Stimulated activated CD8-positive, alpha-beta memory T cell treated with anti-CD3 and anti-CD28 coated beads, Interleukin-7, amount 100 ng/mL, for 24 hours (primary cell): ENCODE measurements at places on chromosomes 11 and 22.

- no peak for DNase-seq
Measured at GRCh38 chr11:79168530-79169110, 272.2 kb downstream of the TENM4 start.

DNA sequence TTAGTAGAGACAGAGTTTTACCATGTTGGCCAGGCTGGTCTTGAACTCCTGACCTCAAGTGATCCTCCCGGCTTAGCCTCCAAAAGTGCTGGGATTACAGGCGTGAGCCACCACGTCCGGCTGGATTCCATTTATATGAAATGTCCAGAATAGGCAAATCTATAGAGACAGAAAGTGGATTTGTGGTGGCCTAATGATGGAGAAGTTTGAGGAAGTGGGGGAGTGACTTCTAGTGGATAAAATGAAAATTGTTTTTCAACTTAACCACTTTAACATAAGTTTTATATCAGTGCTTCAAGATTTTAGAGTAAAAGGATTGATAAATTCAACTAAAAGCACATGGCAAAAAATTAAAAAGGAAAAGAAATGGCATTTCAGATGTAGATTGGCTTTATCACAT lies 66.2 kb downstream of the HIPK3 start:
- DNase-seq = no peak

DNA sequence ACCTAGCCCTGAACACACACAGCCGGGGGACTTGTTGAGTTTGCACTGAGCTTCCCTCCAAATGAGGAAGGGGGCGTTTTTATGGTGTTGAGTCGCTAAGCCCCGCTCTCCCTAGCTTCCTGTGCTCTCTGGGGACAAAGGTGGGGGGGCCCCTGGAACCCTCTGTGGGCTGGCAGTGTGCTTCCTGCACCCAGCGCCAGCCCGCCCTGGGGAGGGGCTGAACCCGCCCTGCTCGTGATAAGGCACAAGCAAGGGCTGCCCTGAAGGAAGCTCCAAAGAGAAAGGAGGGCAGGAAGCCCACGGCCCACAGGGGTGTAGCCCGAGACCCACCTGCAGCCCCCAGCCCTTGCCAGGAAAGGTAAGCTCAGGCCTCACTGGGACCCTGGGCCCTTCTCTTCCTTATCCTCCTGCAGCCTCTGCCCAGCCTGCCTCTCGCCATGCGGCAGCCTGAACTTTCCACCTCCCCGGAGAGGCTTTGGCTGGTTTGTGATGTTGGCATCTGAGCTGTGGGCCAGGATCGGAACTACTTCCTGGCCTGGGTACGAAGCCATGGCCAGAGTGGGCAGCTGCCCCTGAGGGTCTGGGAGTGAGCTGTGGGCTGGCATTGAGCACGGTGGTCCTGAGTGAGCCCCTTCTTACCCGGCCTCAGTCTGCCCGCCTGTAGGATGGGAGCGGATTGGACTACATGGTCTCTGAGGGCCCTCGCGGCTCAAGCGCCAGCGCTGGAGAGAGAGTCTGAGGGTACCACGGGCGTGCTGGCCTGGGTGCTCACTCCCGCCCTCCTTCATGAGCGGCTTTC lies at the start of gene FERMT3:
Gene FERMT3 (plus strand): TSS at position 265 of the 799 bp plus-strand sequence. CDS start 644 bp downstream, outside the sequence.
- no peak for DNase-seq

- DNase-seq = no peak
Measured at GRCh38 chr22:23137905-23138561, 3.8 kb downstream of the RSPH14 start.

- no peak for DNase-seq
Measured at GRCh38 chr22:28014211-28015045, 95.4 kb upstream of the PITPNB start.

- DNase-seq = no peak
Measured at GRCh38 chr11:44016131-44016530, 31.6 kb upstream of the ACCSL start.

GRCh38 chr11:114125531-114125930 lies 66.0 kb downstream of the ZBTB16 start:
- DNase-seq = no peak

- no peak for DNase-seq
Measured at GRCh38 chr11:107666911-107667613, 44.8 kb downstream of the SLN start.

GRCh38 chr11:101241160-101241795 lies 111.7 kb upstream of the PGR start:
- no peak for DNase-seq

- no peak for DNase-seq
Measured at GRCh38 chr11:32039149-32039548, 51.7 kb upstream of the RCN1 start.

- DNase-seq = no peak
Measured at GRCh38 chr22:46458525-46458924, 78.9 kb downstream of the CELSR1 start.

DNA sequence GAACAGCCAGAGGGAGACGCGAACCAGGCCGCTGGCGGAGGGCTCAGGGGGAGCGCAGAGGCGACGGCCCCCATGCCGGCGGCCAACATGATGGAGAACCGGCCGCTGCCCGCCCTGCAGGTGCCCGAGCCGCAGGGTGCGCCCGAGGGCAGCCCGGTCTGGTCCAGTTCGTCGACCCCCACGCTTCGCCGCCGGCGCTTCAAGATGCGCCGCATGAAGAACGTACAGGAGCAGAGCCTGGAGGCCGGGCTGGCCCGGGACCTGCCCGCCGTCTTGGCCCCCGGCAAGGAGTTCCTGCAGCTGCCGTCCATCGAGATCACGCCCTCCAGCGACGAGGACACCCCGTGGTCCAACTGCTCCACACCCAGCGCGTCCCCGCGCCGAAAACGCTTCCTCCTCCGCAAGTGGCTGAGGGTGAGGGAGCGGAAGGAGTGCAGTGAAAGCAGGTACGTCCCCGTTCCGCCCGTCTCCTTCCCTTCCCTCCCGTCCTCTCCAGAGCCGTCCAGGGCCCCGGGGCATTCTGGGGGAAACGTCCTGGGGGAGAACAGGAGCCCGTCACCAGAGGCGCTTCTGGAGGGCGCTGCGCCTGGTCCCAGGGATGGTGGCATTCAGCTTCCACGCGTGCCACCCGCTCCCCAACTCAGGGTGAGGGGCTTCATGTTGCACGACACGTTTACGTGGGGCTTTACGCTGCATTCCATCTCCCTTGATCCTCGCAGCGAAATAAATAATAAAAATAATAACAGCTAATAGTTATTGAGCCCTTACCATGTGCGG lies 840 bp downstream of the GRAMD1B start:
- DNase-seq = no peak

DNA sequence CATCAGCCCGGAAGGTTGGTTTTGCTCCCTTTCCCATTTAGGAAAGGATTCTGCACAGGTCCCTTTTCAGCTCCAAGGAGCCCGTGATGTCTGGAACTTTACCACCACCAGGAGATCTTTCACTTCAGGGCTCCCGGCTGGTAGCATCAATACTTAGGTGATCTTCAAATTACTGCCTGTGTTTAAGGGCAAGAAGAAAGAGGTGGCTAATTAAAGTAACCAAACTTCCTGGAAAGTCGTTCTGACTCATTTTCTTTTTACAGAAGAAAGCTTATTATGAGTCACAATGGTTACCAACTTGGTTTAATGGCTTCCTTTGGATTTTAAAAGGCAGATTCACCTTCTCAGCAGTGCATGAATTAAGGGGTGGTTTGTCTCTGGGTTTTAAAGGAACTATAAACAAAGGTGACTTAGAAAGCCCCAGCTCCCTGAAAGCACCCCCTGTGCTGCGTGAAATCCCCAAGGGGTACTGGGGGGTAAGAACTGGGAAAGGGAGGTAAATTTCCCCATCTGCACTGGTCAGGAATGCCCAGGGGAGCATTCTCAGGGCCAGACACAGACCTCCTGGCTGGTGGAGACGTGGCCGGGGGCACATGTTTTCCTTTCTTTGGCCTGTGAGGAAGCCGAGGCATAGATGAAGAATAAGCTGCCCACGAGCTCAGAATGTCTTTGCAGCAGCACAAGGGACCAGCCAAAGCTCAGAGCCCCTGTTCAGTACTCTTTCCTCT lies 8.8 kb downstream of the POU2F3 start:
- no peak for DNase-seq

DNA sequence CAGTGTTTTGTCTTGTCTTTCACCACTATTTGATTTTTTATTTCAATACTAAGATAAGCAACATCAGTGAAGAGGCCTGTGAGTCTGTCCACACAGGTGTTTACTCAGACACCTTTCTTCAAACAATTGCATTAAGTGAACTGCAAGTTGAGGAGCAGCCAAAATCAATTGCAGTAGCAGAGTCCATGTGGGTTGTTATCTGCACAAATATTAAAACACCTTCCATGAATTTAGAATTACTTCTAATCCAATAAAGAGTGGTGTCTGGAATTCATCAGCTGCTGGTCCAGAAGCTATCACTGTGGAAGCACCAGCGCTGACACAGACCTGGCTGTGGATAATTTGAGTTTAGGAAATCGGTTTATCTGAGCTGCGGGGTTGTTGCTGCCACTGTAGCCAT lies 83.5 kb upstream of the FAT3 start:
- DNase-seq = no peak

- no peak for DNase-seq
Measured at GRCh38 chr11:95082576-95083001, 7.1 kb upstream of the ENDOD1 start.

- no peak for DNase-seq
Measured at GRCh38 chr11:68337399-68337835, 25.0 kb downstream of the LRP5 start.

- no peak for DNase-seq
Measured at GRCh38 chr11:16911186-16911585, 103.0 kb downstream of the PLEKHA7 start.

DNA sequence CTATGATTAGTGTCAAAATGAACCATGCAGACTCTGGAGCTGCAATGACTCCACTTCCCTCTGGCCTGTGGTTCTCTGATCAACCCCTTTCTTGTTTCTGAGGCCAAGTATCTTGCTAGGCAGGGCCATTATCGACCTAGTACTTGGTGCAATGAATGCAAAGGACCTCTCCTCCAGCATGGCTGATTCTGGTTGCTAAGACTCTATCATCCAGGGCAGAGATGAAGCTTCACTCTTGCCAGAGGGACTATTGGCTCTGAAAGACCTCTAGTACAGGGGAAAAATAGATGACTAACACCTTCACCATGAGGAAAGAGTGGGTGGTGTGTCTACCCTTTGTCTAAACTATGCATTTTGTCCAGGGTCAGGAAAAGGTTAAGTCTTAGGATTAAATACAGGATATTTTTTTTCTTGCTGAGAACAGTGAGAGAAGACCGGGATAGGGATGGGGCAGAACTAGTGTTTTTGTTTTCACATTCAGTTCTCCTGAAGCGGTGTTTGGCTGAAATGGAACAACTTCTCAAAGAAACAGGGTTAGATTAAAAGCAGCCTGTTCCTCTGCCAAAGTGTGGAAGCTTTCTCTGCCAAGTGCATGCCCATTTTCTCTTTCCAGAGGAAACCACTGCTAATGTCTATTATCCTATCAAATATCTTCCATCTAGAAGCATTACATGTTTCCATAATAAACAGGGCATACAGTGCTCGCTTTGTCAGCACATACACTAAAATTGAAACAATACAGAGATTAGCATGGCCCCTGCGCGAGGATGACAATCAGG lies 5.0 kb upstream of the MTFP1 start:
- DNase-seq = no peak

DNA sequence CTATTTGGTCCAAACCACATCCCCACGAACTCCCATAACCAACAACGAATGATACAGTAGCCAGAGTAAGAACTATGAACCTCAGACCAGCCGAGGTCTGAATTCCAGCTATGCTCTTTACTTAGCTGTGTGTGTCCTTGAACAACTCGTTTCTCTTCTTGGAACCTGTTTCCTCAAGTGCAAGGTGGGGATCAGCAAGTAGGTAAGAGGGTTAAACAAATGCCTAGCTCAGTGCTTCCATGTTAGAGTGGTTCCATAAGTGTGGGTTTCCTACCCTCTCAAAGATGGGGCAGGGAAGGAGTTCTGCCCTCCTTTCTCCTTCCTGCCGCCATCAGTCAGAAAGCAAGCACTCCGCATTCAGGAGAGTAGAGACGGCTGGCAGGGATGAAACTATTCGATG lies 283.4 kb upstream of the SYN3 start:
- no peak for DNase-seq

GRCh38 chr11:6516865-6517264 lies 19.8 kb downstream of the DNHD1 start:
- DNase-seq = no peak

DNA sequence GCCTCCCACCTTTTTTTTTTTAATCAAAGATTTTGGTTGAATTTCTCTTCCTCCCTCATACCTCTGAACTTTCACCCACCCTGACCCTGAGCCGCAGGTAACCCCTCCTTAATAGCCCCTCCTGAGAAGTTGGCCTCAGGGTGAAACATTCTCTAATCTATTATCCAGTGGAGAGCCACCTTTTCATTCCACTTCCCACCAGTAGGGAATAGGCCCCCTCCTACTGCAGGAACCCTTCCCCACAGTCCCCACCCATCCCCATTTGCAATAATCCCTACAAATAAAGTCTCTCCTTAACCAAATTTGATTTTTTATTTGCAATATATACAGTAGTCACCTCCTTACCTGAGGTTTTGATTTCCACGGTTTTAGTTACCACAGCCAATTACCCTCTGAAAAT lies 2.1 kb upstream of the SLC35F2 start:
- DNase-seq = no peak

DNA sequence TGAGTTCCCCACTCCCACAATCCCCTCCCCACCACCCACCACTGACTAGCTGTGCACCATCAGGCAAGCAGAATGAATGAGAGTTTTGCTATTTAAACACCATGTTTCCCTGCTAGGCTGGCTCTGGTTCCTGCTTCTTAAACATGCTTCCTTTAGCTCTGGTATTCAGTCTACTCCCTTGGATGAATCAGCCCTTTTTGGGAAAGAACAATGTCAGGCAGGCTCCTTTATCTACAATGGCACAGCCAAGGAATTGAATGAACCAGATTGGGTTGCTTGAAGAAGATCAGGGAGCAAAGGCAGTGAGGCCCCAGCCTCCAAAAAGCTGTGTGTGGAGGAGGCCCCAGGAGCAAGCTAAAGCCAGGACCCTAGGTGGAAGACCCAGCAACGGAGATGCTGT lies 92.9 kb upstream of the ISX start:
- no peak for DNase-seq

DNA sequence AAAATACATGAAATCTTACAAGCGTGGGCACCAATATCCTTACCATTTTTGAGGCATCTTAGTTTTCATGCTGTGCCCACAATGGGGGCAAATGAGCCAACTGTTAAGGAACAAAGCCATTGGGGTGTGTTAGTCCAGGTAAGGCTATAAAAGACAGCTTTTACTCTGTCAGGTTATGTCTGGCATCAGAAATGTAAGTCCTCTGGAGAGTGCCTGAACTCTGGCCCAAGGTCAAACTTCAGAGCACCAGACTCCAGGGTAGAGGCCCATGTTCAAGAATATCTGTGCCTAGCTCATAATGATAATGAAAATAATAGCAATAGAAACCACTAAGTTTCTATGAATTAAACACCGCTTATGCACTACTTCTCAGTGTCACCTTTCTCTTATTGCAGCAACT lies 105.5 kb downstream of the CSNK2A3 start:
- no peak for DNase-seq

GRCh38 chr11:72423840-72424239 lies 10.5 kb downstream of the CLPB start:
- no peak for DNase-seq

GRCh38 chr11:47863189-47863897 lies 15.2 kb upstream of the NUP160 start:
- DNase-seq = no peak
